ENCODE measurements at places on chromosomes 6 and 20.

DNA sequence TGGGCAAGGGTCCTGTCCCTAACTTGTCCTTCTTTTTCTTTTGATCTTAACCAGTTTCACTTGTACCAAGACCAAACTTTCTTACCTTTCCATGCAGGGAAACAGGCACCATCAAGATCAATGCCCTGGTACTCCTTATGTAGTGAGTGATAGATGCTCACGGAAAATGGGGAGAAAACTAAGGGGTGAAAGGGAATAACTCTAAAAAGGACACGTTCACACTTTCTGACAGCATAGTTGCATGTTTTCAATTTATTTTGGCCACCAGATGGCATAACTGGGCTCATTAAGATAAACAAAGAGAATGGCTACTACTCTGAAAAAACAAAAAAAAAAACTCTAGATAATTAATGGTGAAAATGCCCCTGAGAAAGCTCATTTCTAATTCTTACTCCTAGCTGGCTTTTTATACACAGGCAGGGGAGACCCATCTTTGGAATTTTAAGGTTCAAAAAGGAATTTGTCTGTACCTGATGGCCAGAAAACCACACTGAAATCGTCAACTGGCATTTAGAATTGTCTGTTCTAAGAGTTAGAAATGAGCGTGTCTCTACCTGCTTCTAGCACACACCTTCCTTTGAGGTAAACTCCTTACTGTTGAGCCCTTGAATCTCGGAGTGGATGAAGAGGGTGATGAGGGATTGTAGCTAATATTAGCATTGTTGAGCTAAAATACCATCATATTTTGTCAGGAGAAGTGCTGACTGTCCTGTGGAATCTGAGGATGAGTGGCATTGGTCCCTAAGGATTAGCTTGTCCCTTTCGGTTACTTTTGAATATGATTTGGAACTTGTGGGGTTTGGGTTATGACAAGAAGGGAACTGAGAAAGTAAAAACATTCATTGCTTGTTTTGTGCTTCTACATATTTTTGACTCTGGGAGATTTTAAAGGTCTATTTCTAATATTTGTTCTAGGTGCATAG is 62.2 kb upstream of the DDR1 start:
- DNase-seq, result no peak

DNA sequence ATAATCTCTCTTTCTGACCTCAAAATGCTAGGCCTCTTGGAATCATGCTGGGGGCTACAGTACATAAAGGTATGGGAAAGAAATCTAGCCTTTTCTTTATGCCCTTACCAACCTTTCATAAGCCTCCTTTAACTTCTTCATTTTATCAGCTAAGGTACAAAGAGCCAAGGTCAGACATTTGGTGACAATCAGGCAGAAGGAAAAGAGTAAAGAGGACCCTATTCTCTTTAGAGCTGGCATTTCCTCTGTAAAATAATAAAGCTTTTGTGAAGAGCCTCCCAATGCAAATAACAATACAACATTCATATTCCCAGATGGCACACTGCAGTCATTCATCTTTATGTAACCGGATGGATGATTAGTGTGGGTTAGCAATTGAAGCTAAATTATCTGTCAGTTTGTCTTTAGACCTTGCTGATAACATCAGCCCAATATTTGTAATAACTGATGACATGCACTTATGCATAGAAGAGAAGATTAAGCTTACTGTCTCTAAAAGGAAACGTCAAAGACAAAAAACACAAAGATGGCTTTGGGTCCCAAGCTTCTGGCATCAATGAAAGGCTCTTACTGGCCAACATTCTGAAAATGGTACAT is 163.1 kb downstream of the IBTK start:
- peak; percentile 60 for DNase-seq

GRCh38 chr6:19655744-19656143 is 181.4 kb upstream of the ID4 start:
- DNase-seq, result no peak

GRCh38 chr6:1599469-1599868 is 10.2 kb upstream of the FOXC1 start:
- no peak for DNase-seq

- DNase-seq, result no peak
Measured at GRCh38 chr6:41252401-41253169, 24.4 kb downstream of the TREML4 start.

GRCh38 chr6:116925088-116925794 is 48.2 kb downstream of the RFX6 start:
- no peak for DNase-seq

DNA sequence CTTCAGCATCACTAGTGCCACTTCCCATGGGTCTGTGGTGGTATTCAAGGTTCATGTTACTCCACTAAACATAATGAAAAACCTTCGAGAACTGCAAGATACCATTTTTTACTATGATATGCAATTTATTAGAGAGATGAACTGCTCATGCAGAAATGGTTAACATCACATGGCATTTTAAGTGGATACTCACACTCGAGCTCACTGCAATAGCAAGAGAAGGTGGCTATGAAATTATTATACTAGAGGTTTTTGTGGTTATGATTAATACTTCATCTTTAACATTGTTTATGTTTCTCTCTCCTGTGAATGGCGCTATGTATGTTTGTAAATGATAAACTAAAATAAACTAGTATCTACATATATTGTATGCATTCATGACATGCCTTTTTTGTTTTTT is 35.1 kb downstream of the SCAF8 start:
- DNase-seq, result no peak

- no peak for DNase-seq
Measured at GRCh38 chr6:44232676-44233566, 9.5 kb downstream of the SLC29A1 start.

GRCh38 chr6:129679275-129679674 is 30.7 kb downstream of the ARHGAP18 start:
- DNase-seq, result no peak

- DNase-seq, result no peak
Measured at GRCh38 chr6:72579865-72580264, 42.0 kb upstream of the KCNQ5 start.

- DNase-seq, result no peak
Measured at GRCh38 chr20:21840991-21841390, 135.5 kb downstream of the PAX1 start.

- DNase-seq, result no peak
Measured at GRCh38 chr6:134774201-134774638, 175.7 kb downstream of the ALDH8A1 start.

DNA sequence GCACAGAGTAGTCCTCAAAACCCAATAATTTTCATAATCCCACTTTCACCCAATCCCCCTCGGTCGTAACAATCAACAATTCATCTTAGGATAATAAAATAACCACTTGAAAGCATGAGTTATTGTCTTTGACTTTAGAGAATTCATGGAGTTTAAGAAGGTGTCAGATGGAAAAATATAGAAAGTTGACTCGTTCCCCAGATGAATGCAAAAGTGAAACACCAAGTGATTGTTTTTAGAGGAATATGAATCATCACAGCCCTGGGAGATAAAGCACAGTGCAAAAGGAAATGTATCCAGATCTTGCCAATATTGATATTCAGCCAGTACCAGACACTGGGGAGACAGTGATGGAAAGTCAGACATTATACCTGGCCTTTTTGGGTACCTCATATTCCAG is 860.5 kb downstream of the DHX35 start:
- no peak for DNase-seq

DNA sequence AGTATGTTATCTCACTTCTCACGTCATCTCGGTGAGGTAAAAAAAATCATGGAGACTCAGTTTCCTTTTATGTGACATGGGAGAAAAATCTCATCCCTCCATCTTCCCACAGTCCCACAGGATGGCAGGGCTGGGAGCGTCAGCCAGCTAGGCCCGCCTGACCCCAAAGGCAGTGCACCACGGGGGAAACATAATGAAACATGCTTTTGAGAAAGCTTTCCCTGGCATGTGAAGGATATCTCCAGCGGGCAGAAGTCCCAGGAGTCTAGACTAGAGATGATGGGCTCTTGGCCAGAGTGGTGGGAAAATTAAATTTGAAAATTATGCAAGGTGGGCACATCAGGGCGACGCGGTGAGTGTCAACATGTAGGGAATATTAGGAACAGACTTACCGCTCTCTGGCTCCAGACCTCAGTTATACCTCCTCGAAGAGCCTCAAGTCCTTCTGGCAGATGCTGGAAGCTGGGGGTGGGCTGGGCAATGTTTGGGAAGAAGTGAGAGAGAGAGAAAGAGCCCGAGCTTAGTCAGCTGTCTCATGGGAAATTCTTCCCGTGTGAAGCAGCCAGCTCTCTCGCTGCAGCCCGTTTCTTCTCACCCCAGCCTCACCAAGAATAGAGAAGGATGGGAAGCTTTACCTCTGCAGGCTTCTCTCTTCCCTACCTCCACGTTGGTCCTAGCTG is 52.3 kb downstream of the MOCS1 start:
- DNase-seq, result no peak

GRCh38 chr20:51338692-51339440 is 203.7 kb downstream of the NFATC2 start:
- DNase-seq, result no peak
